ENCODE measurements at places on chromosomes 6 and 20.

DNA sequence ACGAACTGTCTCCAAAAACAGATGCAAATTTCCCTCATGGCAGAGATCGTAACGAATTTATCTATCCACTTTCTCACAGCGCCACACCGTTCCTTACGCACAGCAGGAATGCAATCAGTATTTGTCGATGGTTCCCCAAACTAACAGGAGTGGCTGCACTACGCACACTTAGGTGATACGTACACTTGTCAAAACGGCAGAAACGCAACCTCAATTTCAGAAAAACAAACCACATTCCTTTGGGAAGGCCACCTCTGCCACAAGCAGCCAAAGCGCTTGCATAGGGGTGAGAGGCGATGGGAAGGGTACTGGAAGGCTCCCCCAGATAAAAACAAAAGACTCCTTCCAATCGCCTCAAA, 638 bp downstream of the MDN1 start:
- DNase-seq = peak; percentile 25

GRCh38 chr6:54294965-54295532, 13.2 kb upstream of the TINAG start:
- no peak for DNase-seq

DNA sequence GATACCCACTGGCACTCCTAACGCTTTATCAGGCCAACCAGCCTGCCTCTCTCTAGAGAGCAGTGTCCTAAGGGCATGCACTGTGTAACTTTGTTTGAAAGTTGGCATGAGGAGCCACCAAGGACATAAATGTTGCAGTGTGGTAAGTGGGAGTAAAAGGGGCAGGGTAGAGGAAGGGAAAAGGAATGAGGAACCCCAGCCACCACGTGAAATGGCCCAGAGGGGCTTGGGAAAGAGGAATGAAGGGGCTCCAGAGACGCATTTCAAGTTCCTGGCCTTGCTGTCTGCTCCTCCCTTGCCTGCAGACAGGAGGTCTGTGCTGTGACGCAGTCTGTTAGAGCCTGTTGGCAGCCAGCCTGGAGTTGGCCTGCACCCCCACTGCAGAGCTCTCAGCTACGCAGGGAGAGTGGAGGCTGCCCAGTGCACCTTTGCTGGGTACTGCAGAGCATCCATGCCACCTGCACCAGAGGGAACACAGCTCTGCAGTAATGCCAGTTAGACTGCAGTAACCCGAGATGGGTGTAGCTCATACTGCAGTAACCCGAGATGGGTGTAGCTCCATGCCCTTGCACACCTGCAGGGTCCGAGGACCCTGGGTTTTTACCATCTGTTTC, 86.8 kb upstream of the SNAP25 start:
- peak; percentile 63 for DNase-seq

- no peak for DNase-seq
Measured at GRCh38 chr6:97790926-97791590, 508.0 kb upstream of the MMS22L start.

- DNase-seq = no peak
Measured at GRCh38 chr6:6458172-6458571, 130.3 kb upstream of the LY86 start.

- DNase-seq = no peak
Measured at GRCh38 chr6:147221739-147222138, 17.5 kb downstream of the STXBP5 start.

GRCh38 chr6:121351916-121352315, 17.6 kb upstream of the TBC1D32 start:
- DNase-seq = no peak

- DNase-seq = no peak
Measured at GRCh38 chr20:60381643-60382400, 423.6 kb downstream of the CDH26 start.

GRCh38 chr6:3247255-3248146, 11.2 kb upstream of the PSMG4 start:
- DNase-seq = peak; percentile 87

- DNase-seq = peak; percentile 86
Measured at GRCh38 chr6:43644940-43645612, at the start of gene RSPH9. TSS of gene RSPH9 (plus strand) at chr6:43645036. CDS start at chr6:43645099, 63 bp downstream.

DNA sequence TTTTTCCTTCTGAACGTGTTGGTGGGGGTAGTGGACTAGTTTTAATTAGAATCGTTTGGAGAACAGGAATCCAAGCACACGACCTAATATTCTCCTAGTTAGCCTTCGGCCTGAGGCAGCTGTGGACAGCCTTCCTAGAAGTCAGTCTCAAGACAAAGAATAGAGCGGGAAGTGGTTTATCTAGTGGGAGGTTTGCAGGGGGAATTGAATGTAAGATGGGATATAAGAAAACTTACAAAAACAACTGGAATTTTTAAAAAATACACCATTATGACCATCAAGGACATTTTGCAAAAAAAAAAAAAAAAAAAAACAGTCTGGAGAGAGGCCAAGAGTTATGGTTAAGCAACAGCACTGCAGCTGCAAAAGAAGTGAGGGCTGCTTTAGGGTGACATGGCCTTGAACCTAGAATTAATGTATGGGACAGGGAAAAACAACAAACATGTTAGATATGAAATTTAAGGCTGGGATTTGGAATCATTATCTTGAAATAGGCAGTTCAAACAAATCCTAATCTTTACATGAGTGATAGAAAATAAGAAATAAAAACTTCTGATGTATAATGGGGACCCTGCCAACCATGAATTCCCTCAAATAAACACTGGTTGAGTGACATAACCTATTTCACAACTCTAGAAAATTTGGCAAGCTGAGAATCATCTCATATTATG, 40.2 kb downstream of the PLAGL1 start:
- DNase-seq = no peak
